ENCODE measurements at places on chromosomes 2 and 18.
A peak's percentile ranks its signal among the peaks of the same experiment; 100 is the strongest.

- no peak for DNase-seq
These were observed 47.7 kb downstream of the OSBPL6 start for GRCh38 chr2:178241844-178242551.

DNA sequence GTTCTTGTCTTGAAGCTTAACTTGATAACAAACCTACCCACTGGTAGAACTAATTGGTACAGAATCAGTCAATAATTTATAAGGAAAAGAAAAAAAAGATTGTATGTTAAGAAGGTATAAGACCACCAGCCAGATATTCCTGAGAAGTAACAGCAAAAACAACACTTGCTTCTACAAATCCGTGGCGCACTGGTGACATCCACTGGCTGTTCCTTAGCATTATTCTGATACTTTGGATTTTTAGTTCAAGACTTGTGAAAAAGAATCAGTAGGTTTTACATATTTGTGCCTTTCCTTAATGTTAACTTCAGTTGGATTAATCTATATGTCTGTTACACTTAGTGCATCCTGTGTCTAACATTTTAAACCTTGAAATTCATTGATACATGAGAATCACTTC is 141.8 kb downstream of the GRB14 start:
- DNase-seq = peak; percentile 3

DNA sequence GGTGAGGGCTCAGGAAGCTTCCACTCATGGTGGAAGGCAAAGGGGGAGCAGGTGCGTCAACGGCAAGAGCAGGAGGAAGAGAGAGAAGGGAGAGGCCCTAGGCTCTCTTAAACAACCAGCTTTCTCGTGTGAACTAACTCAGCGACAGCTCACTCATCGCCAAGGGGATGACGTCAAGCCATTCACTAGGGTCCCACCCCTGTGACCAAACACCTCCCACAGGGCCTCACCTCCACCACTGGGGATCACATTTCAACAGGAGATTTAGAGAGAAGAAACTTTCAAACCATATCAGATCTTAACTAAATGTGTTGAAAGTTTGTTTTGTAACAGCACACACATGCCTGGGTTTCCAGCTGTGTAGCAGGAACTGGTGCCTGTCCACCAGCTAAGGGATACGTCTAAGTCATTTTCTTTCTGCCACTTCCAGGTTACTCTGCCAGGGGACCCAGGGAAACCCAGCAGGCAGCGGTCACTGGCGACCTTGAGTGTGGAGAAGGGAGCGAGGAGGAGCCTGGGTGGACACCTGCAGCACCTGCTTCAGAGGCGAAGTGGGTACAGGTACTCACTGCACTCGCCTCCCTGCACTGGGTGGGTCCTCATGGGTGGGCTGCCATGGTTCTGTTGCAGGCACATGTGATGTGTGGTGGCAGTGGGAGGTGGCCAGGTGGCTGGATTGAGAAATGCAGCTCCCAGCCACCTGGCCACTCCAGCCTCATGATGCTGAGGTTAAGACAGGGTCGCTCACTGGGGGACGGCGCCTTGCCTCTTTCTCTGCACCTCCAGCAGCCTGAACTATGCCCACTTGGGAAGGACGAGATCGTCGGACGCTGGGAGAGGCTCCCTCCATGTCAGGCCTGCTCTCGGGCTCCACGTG is 8.4 kb upstream of the GPC1 start:
- no peak for DNase-seq

GRCh38 chr18:4453874-4454536 is 1.1 kb downstream of the DLGAP1 start:
- DNase-seq = no peak

DNA sequence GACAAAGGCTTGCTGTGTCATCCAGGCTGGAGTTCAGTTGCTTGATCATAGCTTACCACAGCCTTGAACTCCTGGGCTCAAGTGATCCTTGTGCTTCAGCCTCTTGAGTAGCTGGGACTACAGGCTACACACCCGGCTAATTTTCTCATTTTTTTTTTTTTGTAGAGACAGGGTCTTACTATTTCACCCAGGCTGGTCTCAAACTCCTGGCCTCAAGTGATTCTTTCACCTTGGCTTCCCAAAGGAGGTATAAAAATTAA is 178.0 kb downstream of the MTCL1 start:
- no peak for DNase-seq

DNA sequence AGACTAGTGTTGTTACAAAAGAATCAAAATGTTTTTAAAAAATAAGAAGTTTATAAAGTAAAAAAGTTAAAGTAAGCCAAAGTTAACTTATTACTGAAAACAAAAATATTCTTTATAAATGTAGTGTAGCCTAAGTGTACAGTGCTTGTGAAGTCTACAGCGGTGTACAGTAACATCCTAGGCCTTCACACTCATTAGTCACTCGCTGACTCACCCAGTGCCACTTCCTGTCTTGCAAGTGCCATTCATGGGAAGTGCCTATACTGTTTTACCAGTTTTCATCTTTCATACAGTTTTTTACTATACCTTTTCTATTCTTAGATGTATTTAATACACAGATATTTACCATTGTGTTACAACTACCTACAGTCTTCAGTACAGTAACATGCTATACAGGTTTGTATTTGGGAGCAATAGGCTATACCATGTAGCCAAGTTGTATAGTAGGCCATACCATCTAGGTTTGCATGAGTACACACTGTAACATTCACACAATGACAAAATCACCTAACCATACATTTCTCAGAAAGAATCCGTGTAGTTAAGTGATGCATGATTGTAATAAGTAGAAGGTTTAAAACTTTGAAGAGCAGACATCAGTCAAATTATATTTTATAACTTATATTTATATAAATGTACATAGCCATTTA is 13.4 kb downstream of the SERPINB7 start:
- peak; percentile 2 for DNase-seq

- no peak for DNase-seq
These were observed 112.4 kb upstream of the ID2 start for GRCh38 chr2:8569332-8569930.

- no peak for DNase-seq
These were observed 132.5 kb upstream of the ID2 start for GRCh38 chr2:8549273-8549922.

GRCh38 chr2:219161097-219161496 is 482 bp upstream of the NHEJ1 start:
- no peak for DNase-seq

All from KBM-7 (cell line).